ENCODE measurements at places on chromosomes 6 and 20.

GRCh38 chr20:10510216-10510615 is 75.1 kb downstream of the SLX4IP start:
- no peak for DNase-seq

DNA sequence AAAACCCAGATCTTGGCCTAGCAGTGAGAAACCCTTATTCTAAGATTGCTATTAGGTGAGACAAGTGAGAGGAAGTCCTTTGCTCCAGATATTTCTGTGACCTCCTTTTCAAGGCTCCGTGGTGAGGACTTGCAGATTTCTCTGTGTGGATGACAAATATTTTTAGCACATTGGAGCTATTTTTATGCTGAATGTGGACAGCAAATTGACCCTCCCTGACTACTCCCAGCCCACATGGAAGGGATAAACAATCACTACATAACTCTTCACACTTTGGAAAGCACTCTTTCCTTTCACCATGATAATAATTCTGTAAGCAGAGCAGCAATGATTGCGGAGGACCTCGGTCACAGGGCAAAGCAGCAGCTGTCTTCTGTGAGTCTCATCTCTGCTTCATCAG is 88.0 kb upstream of the ADGRF1 start:
- DNase-seq: no peak

DNA sequence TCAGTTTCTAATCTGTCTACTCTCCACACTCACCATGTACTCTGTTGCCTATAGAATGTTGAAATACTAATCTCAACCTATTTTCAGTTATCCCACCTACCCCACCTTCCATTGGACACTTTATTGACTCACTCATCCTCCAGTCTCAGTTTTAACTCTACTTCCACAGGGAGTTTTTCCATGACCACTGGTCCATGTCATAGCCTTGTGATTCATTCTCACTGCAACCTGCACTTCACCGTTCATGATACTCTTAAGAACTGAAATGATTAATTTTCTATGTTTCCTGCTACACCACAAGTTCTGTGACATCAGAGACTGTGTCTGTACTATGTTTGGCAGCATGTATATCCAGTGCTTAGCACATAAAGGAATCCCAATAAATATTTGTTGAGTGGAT is 122.8 kb upstream of the HSF2 start:
- no peak for DNase-seq

DNA sequence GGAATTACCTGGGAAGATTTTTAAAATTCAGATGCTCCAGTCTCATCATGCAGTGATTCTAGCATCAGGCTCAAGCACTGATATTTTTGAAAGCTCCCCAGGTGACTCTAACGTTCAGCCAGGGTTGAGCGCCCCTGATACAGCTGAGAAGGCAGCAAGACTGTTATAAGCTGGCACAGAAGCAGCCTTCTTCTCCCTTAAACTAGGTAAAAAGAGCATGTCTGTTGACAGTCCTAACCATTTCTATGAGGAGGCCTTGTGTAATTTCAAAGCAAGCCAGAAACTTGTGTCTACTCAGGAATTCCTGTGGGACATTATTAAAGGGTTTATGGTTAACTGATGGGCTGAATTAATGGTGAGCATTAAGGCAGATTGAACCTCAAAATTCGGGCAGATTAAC is 141.9 kb downstream of the PDE7B start:
- no peak for DNase-seq

- DNase-seq: no peak
Measured at GRCh38 chr6:56327946-56328727, 80.8 kb upstream of the COL21A1 start.

DNA sequence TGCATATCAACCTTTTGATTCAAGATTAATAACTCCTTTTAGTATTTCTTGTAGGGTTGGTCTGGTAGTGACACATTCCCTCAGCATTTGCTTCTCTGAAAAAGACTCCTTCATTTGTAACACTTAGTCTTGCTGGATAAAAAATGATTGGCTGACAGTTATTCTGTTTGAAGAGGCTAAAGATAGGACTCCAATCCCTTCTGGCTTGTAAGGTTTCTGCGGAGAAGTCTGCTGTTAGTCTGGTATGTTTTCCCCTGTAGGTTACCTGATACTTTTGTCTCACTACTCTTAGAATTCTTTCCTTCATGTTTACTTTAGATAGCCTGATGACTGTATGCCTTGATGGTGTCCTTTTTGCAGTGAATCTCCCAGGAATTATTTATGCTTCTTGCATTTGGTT is 96.0 kb downstream of the CARMIL1 start:
- DNase-seq: no peak

GRCh38 chr6:131443514-131443913 is 129.5 kb upstream of the ARG1 start:
- no peak for DNase-seq

DNA sequence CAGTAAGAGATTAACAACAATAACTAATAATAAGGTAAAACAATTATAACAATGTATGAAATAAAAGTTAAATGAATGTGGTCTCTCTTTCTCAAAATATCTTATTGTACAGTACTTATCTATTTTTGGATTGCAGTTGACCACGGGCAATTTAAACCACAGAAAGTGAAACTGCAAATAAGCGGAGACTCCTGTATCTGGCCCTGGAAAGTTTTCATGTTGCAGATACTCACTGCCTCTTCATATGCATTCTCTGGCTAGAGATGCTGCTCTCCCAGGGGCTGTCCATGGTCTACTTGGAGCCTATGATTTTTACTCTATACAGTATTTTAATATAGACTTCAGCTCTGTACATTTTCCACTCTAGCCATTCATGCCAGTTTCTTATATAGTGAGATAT is 230.8 kb downstream of the FUT9 start:
- no peak for DNase-seq

DNA sequence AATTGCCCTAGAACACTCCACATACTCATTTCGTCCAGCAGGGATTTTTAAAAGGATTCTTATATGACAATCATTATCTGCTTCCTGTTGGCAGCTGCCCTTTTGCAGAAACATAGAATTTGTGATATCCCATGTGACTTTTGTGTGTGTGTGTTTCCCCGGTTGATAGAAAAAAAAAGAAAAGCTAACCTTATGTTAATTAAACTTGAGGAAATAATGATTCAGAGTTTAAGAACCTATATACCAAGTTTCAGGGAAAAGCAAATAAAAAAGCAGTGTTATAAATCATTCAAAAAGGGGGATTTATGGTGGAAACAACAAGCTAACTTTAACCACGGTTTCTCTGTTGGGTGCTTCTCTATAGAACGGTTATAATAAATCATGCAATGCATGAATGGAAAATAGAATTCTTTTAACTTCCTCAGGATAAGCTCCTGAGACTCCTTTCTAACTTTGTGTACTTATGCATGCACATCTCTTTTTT is 826.9 kb upstream of the EYS start:
- no peak for DNase-seq

GRCh38 chr6:101931766-101932165 is 538.3 kb downstream of the GRIK2 start:
- DNase-seq: no peak

DNA sequence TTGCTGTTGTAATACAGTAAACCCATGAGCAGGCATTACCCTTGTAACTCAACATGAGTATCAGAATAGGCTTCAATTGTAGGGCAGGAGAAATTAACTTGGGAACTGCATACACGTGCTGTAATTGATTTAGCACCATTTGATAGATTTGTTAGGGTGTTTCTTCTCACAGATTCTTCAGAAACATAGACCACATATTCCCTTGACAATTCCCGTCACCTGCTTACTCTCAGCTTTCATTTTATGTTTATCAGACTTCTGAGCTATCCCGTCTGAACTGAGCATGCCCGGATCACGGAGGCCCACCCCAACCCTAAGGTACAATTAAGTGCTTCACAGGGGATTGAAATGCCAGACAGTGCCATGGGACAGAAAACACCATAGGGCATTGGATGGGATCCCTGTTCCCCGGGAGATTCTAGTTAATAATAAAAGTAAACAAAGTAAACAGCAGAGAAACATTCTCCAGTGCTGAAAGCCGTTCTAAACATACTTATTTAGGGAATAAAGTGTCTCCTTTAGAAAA is 179.7 kb downstream of the PHACTR1 start:
- no peak for DNase-seq

DNA sequence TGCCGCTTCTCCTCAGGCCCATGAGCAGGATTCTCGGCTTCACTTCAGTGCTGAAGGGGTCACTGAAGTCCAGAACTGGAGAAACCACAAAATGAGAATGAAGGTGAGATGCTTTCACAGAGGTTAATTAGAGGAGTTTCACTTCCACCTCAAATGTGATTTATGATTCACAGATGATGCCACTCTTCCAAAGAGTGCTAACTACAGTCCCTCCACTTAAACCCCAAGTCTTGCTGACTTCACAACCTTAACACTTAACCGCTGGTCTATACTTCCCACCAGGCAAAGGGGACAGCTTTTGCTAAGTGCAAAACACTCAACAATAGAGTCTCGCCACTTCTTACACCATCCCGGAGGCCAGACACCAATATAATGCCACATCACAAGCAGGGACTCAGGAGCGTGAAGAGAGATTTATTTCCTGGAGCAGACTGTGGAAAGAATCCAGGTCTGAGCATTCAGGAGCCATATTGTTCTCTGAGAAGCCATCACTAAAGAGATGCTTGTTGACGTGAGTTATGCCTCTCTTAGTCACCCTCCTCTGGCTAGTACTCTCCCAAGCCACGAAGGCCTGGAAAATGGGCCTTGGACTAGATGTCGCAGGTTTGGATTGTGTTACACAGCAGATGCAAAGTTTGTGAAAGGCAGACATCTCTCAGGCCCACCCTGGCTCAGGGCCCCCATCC is 24.4 kb downstream of the RRAGD start:
- DNase-seq: no peak

GRCh38 chr6:17352302-17352701 is 41.1 kb upstream of the CAP2 start:
- no peak for DNase-seq

GRCh38 chr6:14344486-14344885 is 226.9 kb downstream of the CD83 start:
- DNase-seq: no peak
